DMS79 (cell line): ENCODE measurements at places on chromosomes 4 and X.

DNA sequence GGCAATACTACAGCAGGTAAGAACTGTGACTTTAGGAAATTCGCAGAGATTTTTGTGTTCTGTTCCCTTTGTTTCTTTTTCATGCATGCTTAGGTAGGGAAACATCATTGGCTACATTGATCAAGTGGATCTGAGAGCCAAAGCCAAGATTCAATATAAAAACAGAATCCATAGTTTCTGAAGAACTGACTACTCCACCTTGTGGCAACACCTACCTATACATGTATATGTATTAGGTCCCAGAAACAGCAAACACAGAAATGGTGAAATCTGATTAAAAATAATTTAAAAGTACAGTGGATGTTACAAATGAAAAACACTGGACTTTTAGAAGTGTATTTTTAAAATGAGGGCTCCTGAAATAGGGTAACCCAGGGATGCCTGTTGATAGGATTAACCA, 322.6 kb upstream of the MAOA start:
- DNase-seq: no peak

GRCh38 chr4:131566026-131566425, 1583.1 kb upstream of the PCDH10 start:
- DNase-seq: no peak

DNA sequence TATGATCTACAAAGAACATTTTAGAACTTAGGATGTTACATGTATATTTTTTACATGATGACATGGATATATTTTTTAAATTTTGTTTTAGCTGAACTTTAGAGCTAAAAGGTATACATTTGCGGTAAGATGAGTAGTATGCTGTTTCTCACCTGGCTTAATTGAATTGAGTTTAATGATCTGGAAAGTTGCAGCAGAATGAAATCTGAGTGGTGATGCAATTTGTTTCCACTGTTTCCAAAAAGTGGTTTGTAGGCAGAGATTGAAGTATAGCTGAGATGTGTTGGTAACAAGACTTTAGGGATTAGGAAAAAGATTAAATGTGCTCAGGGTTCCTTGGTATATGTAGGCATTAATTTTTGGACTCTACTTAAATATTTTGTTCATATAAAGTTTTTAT, 68.1 kb downstream of the HPF1 start:
- no peak for DNase-seq

- DNase-seq: no peak
Observed at GRCh38 chrX:132415012-132415411, 73.8 kb downstream of the MBNL3 start.

- DNase-seq: no peak
Observed at GRCh38 chr4:122777846-122778673, 45.6 kb downstream of the BBS12 start.

GRCh38 chrX:40987413-40987812, 97.8 kb upstream of the USP9X start:
- no peak for DNase-seq

- DNase-seq: no peak
Observed at GRCh38 chrX:95666056-95666455, 1018.6 kb upstream of the DIAPH2 start.

DNA sequence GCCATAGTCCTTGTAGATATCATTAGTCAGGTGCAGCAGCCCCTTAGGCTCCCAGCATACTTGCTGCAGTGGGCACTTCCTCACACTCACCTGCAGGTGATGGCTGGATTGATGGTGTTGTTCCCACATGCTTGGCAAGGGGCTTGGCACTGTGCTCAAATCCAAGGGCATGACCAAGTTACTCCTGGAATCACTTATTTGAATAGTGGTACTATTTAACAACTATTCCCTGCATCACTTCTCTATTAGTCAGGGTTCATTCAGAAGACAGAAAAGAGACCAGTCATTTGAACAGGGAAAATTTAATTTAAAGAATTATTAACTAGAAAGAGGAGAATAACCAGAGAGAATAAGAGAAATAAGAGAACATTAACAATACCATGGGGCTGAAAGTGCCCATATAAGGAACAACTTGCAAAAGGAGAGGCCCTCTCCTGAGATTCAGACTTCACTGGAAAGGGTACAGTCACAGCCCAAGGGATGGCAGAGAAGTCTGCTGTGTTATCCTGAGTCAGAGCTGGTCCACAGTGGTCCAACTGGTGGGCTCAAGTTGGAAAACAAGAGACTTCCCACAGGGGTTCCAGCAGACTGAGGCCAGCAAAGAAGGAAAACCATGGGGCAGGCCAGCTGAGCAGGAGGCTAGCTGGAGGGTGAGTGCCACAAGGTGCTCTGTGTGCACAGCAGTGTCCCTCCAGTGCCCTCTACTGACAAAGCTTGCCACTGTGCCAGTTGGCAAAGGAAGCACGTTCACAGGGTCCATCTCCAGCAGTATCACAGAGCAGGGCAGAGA, 9.8 kb downstream of the SPP1 start:
- DNase-seq: no peak

DNA sequence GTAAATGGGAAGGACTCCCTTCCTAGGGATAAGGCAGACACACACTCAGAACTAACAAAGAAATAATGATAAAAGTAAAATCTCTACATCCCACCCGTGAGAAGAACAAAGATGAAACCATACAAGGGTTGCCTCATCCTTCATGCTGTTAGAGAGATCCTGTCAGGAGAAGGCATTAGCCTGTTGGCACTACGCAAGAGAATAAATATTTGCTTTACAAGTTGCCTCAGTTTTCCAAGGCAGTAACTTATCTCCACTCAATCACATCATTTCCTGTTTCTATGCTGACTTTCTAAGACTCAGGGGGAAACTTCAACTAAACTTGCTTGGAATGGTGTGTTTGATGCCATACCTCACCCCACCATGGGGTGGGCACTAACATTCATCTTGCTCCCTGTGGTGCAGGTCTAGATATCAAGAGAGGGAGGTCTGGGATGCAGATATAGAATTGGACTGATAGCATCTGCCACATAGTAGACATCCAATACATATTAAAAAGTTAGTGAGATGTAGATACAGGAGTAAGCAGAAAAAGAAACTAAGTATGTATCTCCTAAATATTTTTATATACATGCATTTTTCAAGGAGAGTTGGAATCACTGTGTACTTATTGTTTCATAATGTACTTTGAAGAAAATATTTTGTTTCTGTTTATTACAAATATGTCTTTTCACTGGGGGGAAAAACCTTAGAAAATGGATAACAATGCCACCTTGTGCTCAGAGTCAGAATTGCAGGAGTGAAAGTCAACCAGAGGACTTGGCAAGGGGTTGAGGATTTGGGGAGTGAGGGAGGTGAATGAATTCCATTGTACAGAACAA, 57.2 kb upstream of the BEX4 start:
- DNase-seq: peak; percentile 5

DNA sequence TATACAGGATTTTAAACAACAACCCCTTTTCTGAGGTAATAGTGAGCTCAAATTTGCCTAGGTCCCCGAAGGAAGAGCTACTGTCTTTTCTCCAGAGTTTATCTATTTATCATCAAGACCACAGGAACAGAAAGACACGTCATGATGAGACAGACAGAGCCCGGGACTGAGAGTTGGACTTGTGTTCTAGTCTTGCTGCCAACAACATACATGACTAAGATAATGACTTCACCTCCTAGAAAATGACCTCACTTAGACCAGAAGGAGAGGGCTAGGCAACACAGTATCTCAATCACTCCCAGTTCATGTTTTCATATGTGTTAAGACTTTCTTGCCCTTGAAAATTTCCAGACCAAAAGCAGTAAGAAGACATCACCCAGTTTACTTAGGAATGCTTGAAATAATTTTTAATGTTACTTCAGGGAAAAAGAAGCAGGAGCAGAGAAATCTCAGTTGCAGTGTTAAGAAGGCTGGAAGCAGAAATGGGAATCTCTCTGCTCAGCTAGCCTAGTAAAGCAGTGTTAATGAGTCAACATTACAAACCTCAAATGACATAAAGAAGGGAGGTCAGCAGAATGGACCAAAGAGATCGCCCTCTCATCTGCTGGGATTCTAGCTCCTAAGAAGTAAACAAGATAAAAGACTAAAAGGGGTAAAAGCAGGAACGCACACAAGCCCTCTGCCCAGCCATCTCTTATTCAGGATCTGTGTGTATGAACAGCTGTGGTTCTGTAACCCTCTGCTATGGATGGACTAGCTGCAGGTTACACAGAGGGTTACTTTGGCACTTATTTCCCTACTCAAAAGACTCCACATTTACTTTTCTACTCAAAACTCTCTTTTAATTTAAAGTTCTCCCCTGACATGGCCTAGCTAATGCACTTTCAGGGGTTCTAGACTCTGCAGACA, 24.8 kb downstream of the PDGFC start:
- DNase-seq: no peak

DNA sequence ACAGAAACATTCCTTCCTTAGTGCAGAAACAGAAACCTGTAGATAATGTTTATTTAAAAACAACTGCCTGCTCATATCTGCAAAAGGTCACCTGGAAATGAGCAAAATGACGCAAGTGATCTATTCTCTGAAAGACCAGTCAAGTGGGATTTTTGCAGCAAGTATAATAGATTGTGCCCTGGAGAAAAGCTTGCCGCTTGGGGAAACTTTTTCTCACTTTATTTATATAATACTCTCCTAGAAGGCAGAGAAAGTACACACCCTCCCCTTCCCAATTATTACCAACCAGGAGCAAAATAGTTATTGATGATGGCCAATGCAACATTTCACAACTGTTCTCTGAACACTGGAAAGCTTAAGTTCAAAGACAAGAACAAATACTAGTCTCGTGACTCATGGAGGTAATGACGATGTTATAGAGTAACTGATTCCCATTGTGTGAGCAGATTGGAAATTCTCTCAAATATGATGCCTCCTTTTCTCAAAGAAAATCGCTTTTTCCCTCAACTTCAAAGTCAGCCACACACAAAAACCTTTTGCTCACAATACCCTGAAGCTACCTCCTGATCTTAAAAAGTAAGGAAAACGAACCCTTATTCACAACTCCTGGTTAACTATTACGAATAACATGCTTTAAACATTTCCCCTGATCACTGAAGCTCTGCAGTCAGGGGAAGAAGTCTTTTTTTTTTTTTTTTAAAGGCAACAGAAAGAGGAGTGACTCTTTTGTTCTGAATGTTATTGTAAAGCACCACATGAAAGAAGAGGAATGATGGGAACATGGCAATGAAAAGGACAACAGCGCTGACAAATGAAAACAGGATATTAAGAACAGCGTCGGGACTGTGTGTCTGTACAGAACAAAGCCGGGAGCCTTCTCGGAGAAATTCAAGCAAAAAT, 41.0 kb downstream of the MID1 start:
- no peak for DNase-seq

GRCh38 chr4:25590171-25590570, 65.5 kb upstream of the SLC34A2 start:
- DNase-seq: no peak

DNA sequence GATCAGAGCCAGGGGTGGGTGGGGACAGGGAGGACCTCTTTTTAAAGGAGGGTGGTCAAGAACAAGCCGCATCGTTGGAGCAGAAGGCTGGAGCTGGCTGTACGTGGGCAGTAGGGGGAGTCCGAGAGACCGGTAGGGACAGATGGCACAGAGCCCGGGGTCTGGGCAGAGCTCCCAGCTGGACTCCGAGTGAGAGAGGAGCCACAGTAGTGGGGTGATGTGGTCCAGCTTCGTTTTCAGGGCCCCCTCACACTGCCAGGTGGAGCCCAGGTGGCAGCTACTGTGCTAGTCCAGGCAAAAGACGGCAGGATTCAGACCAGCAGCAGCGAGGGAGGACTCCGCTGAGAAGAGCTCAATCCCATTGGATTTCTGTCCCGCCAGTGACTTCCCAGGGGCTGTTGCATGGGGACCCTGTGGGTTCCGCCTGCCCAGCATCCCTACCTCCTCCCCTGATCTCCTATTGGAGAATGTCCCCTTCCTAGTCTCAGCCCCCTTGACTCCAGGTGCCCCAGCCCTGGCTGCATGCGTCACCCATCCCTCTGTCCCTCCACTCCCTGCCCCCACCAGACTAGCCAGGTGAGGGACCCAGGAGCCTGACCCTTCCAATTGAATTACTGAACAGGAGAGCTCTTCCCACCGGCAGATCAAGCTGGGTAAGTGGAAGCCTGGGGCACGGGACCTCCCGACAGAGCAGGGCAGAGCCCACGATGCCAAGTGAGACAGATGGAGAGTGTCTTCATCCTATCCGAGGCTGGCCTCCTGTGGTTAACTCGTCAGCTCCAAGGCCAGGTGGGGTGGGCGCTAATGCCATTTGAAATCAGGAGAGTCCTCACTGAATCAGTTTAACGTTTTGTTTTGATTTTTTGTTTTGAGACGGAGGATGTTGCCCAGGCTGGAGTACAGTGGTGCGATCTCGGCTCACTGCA, 2.9 kb downstream of the ARHGAP4 start:
- peak; percentile 18 for DNase-seq

DNA sequence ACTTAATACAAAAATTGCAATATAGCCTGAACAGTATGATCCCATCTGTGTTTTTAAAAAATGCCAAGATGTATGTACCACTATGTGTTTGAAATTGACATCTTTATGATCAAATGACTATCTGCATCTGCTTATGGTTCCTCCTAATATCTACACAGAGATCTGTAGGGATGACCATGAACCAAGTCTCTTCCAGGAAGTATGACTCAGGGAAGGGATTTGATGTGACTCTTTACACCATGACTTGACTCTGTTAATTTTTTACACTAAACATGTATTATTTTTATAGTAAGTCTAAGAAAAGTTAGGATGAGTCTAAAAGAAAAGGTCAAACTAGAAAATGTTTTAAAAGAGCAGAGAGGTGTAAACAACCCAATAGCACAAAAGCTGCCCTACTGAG, 164.0 kb downstream of the SH3KBP1 start:
- no peak for DNase-seq

DNA sequence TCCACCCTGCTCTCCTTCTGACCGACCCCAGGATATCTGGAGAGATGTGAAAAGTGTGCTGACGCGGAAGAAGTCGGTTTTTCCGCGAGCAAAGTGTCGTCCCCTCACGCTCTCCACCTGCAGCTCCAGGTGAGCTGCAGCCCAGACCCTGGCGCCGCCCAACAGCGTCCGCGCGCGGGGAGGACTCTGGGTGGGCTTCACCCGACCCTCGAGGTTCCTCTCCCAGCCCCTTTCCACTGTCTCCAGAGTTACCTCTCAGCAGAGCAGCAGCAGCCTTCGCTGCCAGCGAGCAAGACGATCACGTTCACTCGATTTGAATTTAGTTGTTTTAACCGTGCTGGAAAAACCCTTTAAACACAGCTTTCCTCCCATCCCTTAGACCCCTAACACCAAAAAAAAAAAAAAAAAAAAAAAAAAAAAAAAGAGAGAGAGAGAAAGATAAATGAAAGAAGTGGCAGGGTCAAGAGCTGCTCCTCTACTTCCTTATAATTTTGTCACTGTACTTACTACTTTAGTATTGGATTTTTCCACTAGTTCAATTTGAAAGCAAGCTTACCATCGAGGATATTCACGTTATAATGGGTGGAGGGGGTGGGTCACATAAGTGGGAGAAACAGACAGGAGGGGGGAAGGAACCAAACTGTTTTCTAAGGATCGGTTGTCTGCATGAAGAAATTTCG, 758 bp upstream of the NR3C2 start:
- DNase-seq: no peak

- DNase-seq: no peak
Observed at GRCh38 chr4:79831701-79832514, 241.1 kb downstream of the ANTXR2 start.

DNA sequence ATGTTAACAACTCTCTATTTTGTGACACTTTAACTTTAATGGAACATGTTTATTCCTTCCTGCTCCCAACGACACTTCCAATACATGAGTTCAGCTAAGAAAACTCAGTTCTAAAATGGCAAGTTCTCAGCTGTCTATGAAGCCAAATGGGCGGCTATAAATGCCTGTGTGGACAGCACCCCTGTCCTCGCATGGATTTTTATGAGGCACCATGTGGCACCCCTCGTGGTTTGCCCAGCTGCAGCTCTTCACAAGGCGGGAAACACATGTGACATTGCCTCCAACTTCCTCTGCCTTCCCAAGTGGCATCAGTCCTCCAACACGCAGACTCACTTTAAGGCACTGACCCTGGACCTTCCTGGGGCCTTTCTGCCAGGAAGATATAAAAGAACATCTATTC, 48.0 kb downstream of the SH3RF1 start:
- no peak for DNase-seq
